ENCODE measurements at places on chromosomes 7 and 10.

DNA sequence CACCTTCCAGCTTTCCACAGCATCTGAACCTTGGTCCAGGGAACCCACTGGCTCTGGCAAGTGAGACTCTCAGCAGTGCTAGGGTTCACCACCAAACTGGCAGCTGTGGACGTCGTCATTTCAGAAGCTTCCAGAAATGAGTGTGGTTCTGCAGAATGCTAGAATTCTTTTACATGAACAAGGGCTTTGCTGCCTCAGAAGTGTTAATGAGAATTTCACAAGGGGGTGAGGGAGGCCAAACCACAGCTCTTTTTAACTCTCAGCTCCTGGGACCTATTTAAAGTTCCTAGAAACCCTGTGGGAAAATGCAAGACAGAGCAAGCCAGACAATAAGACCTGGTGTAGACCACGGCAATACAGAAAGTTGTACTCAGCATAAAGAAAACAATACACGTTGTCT is 129.3 kb upstream of the BET1 start:
- DNase-seq = peak; percentile 87

- peak; percentile 44 for DNase-seq
Observed at GRCh38 chr7:79622781-79623180, 169.3 kb upstream of the MAGI2 start.

DNA sequence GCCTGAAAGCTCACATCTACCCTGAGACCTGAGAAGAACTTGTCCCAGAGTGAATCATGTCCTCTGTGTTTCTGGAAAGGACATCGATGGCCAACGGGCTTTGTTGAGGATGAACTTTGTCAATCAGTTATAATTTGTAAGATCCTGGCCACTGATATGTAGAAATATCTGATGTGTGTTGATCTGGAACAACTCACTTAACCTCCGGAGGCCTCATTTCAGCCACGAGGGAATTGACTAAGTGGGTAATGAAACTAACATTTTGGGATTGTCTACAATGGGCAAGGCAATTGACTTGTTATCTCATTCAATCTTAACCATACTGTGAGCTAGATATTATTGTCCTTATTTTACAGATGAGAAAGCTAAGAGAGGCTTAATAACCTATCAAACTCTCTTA is 468.1 kb upstream of the NRP1 start:
- no peak for DNase-seq

DNA sequence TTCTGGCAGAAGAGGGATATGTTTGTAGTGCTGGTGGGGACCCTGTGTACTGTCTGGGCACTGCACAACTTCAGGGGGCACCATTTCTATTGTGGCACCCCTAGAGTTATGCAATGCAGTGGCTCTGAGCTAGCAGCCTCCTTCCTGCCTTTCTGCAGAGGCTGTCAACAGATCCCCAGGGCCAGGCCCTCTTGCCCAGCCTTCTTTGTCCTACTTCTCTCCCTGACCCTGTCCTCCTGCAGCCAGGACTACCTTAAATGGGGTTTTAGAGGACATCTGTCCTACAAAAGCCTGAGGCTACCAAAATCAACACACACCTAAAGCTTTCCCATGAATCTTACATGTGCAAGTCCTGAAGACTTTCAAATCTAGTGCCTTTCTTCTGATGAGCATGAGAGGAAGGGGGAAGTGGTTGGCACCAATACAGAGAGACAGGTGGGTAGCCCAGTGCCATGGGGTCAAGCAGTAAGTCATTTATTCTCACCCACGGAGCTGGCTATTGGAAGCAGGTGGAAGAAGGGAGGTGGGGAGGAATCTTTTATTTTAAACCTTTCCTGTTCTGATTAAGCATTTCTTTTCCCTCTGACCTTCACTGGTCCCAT is 2.4 kb downstream of the SPOCK2 start:
- no peak for DNase-seq

DNA sequence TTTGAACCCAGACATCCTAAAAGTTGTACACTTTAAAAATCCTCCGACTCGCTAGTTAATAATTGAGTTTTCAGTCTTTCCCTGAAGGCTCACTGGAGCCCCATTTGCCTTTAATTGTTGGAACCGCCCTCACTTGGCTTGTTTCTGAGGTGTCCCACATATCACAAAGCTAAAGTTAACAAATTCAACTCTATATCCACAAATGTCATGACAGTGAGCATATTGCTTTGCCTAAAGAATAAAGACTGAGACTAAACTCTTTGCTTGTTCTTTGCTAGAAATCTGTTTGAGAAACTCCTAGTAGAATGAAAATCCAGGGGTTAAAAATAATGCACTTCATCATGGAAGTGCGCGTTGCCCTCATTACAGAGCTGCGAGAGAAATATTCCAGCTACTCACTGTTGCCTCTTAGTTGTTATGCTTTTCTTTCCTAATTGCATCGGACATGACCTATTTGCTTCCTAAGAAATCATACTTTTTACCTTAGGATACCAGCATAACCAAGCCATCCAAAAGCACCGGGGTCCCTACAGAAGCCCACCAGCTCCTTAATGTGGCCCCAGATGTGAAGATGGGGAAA is 752 bp downstream of the THSD7A start:
- peak; percentile 35 for DNase-seq

DNA sequence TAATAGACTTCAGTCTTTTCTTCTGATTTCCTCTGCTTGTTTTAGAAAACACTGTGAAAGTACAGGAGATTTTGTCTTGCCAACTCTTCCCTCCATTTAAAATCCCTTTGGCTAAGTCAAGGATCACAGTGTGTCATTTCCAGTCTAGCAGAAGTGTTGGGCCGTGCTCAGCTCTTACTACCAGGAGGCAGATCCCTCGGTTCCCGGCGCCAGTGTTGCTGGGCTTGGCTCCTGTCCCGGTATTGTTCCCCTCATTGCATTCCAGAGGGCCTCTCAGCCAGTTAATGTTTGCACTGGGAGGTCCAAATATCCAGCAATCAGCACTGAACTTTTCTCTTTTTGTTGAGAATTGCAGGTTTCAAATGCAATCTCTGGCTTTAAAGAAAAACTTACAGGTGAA is 612.1 kb upstream of the MGMT start:
- DNase-seq = peak; percentile 61

DNA sequence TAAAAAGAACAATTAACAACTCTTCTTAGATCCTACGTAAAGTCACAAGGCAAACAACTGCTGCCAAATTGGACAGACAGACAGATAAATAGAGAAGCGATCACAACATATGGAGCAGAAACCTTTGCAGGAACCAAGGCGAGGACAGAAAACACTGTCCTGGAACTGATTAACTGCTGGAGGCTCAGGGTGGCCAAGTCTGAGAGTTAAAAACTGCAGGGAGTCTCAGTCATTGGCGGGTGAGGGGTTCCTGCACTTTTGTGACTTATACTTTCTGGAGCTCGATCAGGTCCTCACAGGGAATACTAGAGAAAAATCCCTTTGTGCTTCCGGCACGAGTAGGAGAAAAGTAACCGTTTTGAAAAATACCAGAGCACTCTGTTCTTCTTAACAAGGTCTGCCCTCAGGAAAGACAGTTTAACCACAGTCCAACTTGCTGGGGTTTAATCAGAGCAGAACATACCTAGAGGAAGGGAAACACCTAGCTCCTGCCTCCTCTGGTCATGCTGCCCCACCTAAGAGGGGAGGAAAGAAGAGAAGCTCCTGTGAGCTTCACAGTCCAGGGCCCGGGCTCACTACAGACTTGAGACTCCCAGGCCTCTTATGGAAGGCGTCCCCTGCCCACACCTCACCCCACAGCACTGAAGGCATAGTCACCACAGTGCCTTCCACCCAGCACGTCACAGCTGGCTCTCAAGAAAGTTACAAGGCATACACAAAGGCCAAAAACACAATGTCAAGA is 74.9 kb downstream of the LARP4B start:
- no peak for DNase-seq

Measured in renal cortical epithelial cell (primary cell).